Mesothelial cell of epicardium (in vitro differentiated cells): ENCODE measurements at places on chromosomes 5 and 9. TPM values are rescaled to one million over a fixed set of nuclear protein-coding genes. Genes with fewer than 3 reads are reported as not detected.

Gene RHOBTB3
- 146 to 154 TPM (median 153 TPM) in 3 replicates for total RNA-seq

Gene SLC26A2
- 15.4 to 16.5 TPM (median 15.9 TPM) in 3 replicates for total RNA-seq

Gene KCNT1
- total RNA-seq = 0.09 TPM in 2 of 3 replicates, not detected in the other

GRCh38 chr9:37422289-37423104 lies at the start of gene GRHPR:
TSS of gene GRHPR (plus strand) at chr9:37422696. CDS start at chr9:37422751, 55 bp downstream.
- peak; percentile 85 for DNase-seq

GRCh38 chr9:135178498-135178897 lies 91.0 kb downstream of the OLFM1 start:
- DNase-seq = no peak

DNA sequence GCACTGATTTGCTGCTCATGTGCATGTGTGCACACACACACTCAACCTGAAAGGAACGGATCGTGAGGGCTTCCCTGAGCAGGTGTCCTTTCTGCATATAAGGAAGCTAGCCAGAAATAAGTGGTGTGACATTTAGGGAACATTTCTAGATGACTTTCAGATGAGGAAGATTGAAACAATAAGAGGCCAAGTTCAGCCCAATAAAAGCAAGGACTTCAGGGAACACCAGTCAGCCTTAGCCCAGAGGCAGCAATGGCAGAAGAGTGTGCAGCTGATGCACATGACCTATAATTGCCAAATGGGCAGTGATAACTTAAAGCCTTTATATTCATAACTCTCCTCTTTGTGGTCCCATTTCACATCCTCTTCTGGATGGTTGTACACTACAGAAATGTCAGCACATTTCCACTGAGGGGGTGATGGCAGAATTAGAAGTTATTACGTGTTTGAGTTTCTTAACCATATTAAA lies 255.5 kb downstream of the TRIM32 start:
- DNase-seq = no peak

DNA sequence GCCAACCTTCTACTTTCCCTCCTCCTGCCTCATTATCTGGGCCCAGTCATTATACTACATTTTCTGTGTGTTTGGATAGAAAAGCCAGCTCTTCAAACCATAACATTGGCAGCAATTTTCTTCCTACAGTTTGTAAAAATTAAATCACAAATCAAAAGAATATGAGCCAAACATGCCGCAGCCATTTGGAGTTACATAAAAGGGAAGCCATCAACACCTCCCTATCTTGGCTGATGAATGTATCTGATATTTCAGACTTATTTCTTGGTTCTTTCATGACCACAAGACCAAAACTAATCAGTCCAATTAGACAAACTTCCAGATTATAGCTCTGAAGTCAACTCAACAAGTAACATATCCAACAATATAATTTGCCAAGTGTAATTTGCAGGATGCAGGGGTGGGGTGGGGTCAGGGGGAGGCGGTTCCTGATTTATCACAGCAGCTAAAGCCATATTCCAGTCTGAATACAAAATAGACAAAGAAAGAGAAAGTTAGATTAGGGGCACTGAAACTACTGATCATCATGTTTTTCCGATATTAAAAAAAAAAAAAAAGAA lies 89.4 kb upstream of the CNTLN start:
- no peak for DNase-seq

Gene SPATA9
- total RNA-seq = 0.74 to 1.3 TPM (median 0.95 TPM) in 3 replicates

DNA sequence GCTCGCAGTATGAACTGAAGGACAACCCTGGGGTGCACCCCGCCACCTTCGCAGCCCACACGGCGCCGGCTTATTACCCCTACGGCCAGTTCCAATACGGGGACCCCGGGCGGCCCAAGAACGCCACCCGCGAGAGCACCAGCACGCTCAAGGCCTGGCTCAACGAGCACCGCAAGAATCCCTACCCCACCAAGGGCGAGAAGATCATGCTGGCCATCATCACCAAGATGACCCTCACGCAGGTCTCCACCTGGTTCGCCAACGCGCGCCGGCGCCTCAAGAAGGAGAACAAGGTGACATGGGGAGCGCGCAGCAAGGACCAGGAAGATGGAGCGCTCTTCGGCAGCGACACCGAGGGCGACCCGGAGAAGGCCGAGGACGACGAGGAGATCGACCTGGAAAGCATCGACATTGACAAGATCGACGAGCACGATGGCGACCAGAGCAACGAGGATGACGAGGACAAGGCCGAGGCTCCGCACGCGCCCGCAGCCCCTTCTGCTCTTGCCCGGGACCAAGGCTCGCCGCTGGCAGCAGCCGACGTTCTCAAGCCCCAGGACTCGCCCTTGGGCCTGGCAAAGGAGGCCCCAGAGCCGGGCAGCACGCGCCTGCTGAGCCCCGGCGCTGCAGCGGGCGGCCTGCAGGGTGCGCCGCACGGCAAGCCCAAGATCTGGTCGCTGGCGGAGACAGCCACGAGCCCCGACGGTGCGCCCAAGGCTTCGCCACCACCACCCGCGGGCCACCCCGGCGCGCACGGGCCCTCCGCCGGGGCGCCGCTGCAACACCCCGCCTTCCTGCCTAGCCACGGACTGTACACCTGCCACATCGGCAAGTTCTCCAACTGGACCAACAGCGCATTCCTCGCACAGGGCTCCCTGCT lies 3.8 kb downstream of the IRX1 start:
- DNase-seq = peak; percentile 58

Gene PAX5
- total RNA-seq = not detected in 3 replicates

DNA sequence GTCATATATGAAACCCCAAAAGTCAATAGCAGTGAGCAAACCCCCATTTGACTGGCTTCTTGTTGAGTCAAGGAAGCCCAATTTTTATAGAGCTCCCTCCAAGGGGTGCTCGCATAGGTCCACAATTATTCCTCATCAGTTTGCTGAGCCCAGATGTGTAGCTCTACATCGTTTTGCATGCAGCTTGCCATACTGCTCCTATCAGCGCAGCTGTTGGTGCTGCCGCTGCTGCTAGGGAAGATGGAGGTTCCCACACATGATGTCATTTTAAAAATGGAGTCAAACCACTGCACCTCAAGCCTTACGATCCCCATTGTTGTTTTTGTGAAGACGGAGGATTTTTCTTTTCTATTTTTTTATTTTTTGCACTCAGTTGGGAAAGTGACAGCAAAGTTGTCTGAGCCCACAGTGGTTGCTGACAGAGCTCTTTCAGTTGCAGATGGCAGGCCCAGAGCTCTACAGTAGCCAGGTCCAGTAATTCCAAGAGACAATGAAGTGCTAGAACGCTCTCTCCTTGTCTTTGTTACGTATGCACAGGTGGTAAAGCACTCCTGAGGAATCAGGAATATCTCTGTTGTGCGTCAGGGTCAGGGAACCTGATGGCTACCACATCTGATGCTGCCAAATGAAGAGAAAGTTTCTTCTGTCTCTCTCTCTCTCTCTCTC lies 23.2 kb upstream of the C5orf63 start:
- DNase-seq = no peak

GRCh38 chr9:37004424-37004935 lies 29.6 kb downstream of the PAX5 start:
- DNase-seq = no peak

Gene SLC36A3
- not detected in 3 replicates for total RNA-seq

GRCh38 chr9:105306351-105307140 lies 62.1 kb downstream of the SLC44A1 start:
- DNase-seq = no peak

Gene CCDC187
- total RNA-seq = 0.42 to 0.54 TPM (median 0.47 TPM) in 3 replicates

Gene MAN1B1
- 61.1 to 65.1 TPM (median 61.2 TPM) in 3 replicates for total RNA-seq

DNA sequence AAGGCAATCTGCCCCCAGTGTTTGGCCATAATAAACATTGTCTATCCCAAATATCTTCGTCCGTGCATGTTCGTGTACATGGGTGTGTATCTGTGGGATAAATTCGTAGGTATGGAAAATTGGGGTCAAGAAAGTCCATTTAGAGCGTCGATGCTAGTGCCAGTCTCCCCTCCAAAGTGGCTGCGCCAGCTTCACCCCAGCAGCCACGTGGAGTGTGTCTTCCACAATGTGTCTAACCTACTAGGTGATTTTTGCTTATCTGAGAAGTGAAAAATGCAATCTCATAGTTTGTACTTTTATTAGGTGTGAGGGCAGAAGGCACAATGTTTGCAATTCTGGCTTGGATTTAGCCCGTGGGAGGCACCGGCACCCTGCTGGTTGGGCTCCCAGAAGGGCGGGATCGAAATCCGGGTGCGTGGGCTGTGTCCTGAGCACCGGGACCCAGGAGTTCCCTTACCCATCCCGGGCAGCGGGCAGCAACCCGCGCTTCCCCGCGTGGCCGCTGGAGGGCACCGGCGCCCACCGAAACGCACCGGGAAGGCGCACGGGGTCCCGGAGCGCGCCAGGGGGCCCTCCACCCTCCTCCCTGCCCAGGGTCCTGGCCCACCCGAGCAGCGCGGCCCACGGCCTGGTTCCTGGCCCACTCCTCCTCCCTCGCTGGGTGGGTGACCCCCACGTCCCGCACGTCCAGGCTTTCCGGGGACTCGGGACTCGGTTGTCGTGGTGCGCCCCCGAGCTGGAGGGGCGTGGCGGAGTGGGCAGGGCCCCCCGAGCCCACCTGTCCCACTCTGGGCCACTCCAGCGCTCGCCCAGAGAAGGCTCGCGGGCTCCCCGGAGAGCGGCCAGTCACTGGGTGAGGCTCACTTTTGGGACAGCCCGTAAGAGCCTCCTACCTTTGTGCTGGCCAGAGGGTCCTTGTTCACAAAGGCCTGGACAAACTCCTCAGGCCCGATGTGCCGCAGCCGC lies 55.4 kb upstream of the RNF130 start:
- peak; percentile 68 for DNase-seq

Gene EIF4EBP3
- 5.2 to 7.6 TPM (median 5.9 TPM) in 3 replicates for total RNA-seq

Gene DAB2IP
- 71.1 to 76.5 TPM (median 75.7 TPM) in 3 replicates for total RNA-seq

GRCh38 chr9:22026696-22027095 lies 17.6 kb upstream of the CDKN2B start:
- DNase-seq = no peak

GRCh38 chr5:64659289-64659688 lies 31.0 kb upstream of the SHISAL2B start:
- no peak for DNase-seq

DNA sequence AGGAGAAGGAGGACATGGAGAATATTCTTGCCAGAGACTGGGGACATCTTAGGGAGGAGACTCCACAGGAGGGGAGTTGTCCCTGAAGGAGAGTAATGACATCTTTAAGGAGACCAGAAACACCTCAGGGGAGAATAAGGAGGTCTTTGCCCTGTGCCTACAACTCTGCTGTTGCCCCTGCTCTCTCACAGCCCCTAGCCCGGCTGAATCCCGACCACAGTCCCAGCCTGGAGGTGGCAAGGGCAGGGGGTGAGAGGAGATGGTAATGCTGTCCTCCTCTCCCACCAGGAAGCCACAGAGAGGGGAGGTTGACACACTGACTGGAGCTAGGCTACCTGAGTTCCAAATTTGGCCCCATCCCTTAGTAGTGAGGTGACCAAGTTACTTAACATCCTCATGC lies 30.2 kb upstream of the ENHO start:
- DNase-seq = no peak

Gene FAM78A
- 0.54 to 0.80 TPM (median 0.64 TPM) in 3 replicates for total RNA-seq

DNA sequence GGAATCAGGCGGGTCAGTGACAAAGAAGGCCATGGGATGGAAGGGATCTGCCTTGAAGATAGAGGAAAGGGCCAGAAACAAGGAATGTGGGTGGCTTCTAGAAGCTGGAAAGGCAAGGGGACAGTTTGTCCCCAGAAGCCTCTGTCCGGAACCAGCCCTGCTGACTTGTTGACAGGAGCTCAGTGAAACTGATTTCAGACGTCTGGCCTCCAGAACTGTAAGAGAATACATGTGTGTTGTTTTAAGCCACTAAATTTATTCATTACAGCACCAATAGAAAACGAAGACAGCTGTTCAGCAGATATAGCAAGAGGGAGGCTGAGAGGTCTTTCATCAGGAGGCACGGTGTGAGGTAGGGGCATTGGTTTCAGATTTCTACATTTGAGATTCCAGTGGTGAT lies 422.5 kb downstream of the KDM4C start:
- DNase-seq = no peak

GRCh38 chr5:10233505-10233904 lies 16.2 kb downstream of the ATPSCKMT start:
- DNase-seq = peak; percentile 34

- DNase-seq = no peak
Measured at GRCh38 chr5:91007780-91008402, 375.2 kb downstream of the ARRDC3 start.

Gene KIAA0825
- 5.3 to 5.6 TPM (median 5.4 TPM) in 3 replicates for total RNA-seq

GRCh38 chr9:84002344-84002743 lies 21.7 kb downstream of the RMI1 start:
- no peak for DNase-seq

GRCh38 chr5:42157215-42157614 lies 232.1 kb downstream of the FBXO4 start:
- no peak for DNase-seq

Gene LCN2
- not detected in 3 replicates for total RNA-seq

Gene CRHBP
- 5.3 to 10.7 TPM (median 8.0 TPM) in 3 replicates for total RNA-seq

DNA sequence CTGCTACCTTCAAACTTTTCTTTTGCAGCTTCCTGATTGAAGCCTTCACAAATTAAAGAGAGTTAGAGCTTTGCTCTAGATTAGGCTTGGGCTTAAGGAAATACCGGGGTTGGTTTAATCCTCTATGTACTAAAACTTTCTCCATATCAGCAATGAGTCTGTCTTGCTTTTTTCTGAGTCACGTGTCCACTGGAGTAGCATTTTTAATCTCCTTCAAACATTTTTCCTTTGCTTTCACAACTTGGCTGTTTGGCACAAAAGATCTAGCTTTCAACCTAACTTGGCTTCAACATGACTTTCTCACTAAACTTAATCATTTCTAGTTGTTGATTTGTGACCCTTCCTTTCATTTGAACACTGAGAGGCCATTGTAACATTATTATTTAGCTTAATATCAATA lies 261.6 kb downstream of the PLK2 start:
- no peak for DNase-seq

DNA sequence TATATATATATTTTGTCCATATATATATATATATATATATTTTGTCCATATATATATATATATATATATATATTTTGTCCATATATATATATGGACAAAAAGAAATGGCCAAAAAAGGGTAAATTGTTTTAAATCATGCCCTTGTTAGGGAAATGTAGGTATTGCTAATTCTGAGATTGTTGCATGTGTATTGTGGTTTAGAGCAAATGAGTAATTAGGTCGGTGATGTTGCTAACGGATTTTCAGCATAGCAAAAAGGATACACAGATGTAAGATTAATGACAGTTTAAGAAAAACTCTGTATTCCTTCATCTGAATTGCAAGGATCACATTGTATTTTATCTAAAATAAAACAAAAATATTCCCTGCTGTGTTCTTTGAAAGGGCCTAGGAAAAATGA lies 40.2 kb downstream of the OSTF1 start:
- no peak for DNase-seq

GRCh38 chr5:10626473-10627013 lies 62.7 kb downstream of the ANKRD33B start:
- no peak for DNase-seq

DNA sequence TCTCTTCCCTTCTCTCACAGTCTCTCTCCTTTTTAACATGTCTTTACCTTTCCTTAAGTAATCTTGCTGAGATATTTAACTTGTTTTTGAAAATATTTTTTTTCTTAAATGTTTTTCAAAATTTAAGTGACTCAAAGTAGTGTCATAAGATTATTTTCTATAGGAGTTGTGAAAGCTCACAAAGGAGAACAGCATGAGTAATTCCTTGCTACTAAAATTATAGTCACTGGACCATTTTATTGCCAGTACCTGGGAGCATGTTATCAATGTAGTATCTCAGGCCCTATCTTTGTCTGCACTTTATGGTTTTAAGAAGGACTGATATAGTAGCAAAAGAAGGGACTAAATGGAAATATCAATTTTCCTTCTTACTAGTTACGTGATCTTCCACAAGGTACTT lies 181.9 kb downstream of the TMEM232 start:
- no peak for DNase-seq
